NCI-H1417 (cell line): ENCODE measurements at places on chromosomes 11 and 22.

GRCh38 chr22:33542153-33542552, 378.1 kb downstream of the LARGE1 start:
- DNase-seq: no peak

- DNase-seq: no peak
Measured at GRCh38 chr11:77259641-77260040, 41.8 kb downstream of the GDPD4 start.

DNA sequence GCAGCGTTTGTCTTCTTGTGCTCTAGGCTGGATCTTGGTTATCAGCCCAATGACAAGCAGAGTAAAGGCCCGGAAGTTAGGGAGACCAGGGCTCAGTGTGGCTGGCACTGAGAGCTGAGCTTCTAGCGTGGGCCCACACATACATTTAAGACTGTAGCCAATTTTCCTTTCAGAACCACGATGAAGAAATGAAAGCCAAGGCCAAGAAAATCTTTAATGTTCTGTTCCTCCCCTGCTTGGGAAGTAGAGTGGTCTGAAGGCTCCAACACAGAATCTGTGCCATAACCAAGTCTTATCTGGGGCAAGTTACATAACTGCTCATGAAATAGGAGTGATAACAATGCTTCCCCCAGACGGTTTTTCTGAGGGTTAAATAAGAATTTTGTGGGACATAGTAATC, 4.7 kb upstream of the ST3GAL4 start:
- no peak for DNase-seq

DNA sequence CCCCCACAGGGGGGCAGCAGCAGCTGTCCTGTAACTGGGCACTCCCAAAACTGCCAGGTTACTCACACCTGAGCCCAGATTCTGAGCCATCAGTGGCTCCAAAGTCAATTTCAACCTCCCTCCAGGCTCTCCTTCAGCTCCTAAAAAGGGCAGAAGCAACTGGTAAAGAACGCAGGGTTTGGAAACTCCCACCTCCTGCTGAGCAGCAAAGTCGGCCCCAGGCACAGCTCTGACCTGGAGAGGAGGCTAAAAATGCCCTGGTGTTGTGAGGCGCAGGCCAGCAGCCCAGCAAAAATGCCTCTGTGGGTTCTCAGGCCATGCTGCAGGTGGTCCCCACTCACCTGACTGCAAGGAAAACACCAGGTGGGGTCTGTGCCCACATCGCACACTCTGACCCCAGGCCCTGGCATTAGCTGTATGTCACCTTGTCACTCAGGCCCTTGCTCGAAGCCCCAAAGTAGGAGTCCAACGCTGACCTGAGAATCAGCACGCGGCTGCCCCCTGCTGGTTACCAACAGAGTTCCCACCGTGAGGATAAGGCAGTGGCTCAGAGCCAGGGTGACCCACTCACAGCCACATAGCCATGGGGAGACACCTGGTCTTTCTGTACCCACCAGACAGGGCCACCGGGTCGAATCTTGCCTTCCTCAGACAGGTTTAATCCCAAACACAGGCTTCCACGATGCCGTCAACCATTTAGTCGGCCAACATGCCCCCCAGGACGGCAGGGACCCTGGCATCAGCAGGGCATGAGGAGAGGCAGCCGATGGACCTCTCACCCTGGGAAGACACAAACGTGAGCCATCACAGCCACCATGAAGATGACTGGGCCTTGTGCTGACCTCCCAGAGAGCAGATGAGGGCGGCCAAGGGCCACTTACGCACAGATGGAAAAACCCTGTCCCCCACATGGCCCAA, 11.1 kb downstream of the POLR3H start:
- DNase-seq: peak; percentile 3

DNA sequence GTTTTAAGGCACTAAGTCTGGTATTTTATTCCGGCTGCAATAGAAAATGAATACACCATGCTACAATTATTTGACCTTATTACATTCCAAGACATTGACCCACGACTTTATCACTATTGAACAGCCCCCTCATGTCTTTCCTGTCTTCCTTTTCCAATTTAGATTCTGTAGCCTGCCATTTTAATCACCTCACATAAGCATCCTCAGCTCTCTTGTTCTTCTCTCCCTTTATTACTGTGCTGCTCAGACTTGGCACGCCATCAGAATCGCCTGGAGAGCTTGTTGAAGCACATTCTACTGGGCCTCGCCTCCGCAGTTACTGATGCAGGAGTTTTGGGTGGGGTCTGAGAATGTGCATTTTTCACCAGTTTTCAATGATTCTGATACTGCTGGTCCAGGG, 38.7 kb upstream of the SWAP70 start:
- DNase-seq: no peak

DNA sequence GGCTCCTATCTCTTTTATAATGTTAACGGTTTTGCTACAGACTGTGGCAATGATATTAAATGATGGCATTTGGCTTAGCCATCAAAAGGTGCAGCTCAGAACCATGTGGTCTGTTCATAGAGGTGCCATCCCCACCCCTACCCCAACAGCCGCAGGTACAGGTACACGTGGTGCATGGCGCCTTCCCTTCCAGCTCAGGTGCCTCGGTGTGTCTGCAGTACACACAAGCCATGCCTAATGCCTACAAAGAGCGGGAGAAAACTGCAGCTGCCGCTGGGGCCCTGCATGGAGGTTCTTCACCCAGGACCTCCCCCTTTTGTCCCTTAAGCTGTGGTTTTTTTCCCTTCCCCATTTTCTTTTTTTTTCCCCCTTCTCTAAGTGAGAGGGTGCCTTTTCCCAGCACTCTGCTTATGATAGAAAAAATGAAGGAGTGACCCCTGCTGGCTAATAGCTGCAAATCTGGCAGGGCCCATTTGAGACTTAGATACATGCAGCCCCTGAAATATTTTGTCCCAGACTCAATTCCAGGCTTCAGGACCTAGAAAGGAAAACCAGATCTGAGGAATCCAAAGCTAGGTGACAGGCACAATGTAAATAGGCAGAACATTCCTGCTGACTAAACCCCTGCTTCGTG, 6.5 kb downstream of the OR52M1 start:
- no peak for DNase-seq

- DNase-seq: no peak
Measured at GRCh38 chr22:37018815-37019308, 385 bp downstream of the TST start.

- DNase-seq: no peak
Measured at GRCh38 chr11:29483831-29484230, 533.0 kb downstream of the KCNA4 start.

GRCh38 chr22:49370627-49371301, 456.9 kb downstream of the BRD1 start:
- no peak for DNase-seq

GRCh38 chr11:31640611-31641010, 131.0 kb downstream of the ELP4 start:
- peak; percentile 32 for DNase-seq

DNA sequence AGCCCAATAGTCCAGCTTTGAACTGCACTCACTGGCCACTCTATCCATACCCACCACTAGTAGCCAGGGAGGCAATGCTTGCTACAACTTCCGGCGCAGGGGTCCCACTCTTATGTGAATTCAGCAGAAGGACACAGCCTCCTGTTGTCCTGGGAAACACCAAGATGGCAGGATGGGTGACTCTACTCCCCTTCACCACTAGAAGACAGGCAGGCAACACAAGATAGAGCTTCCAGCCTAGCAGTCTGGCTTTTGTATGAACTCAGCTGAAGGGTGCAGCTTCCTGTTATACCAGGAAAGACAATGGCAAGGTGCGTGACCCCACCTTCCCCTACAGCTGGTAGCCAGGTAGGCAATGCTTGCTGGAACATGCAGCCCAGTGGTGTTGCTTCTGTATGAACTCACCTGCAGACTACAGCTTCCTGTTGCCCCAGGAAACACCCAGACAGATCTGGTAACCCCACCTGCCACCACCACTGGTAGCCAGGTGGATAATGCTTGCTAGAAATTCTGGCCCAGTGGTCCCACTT, 205.2 kb upstream of the KIRREL3 start:
- no peak for DNase-seq

DNA sequence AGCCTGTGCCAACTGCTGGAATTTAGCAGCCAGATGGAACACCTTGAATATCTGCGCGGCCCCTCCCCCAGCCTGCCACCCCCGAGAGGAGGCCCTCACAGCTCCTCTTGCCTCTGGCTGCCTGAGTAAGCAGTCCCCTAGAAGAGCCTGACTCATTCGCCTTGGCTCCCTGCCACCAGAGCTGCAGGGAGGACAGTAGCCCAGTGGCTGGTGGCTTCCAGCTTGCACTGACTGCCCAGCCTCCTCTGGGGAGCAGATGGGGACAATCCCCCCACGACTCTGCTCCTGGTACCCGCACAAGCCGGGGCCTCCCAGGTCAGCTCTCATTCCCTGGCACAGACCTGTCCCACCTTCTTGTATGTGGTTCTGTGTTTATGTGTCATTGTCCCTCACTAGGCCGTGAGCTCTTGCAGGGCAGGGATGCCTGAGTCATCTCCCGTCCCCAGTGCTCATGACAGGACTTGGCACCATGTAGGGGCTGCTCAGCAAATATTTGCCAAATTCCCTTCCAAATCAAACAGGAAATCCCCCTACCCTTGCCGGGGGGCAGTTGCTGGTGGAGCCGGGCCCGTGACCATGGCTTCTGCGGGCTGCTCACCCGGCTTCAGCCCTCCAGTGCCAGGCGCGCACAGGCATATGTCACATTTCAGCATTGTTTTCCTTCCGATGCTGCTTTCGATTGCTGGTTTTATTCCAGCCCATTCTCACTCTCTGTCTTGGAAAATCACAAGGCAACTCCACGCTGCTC, 43.6 kb downstream of the CACNG2 start:
- DNase-seq: peak; percentile 71

- no peak for DNase-seq
Measured at GRCh38 chr11:61688365-61689163, 8.4 kb downstream of the DAGLA start.

DNA sequence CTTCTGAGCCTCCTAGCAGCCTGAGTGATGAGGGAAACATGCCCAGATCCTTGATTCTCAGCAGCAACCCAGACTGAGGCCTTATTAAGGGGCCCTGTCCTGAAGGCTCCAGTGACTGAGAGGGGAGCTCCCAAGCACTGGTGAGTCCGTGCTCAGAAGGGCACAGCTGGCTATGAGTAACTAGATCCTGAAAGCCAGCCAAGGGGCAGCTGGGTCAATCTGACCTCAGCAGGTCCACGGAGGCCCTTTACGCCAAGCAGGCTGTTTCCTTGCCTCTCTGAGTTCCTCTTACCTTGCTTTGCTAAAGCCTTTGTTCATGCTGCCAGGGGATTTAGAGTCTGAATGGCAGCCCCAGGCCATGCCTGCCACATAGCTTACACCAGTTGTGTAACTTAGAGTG, 19.3 kb upstream of the MIEF1 start:
- no peak for DNase-seq

DNA sequence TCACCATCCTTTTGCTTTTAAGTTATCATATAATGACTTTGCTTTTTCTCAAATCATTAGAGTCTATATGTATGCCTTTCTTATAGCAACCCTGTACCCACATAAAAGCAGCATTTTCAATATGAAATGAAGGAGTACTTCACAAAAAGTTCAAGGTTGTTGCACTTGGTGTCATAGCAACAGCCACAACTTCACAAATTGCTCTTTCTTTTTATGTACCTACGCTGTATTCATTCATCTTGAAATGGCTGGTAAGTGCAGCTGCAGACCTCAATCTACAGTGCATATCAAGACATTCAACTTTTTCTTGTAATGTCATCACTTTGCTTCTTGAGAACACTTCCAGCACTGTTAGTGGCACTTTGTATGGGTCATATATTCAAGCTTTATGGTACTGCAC, 18.6 kb downstream of the CWC15 start:
- no peak for DNase-seq

- no peak for DNase-seq
Measured at GRCh38 chr22:37816543-37817180, 6.5 kb upstream of the GALR3 start.

DNA sequence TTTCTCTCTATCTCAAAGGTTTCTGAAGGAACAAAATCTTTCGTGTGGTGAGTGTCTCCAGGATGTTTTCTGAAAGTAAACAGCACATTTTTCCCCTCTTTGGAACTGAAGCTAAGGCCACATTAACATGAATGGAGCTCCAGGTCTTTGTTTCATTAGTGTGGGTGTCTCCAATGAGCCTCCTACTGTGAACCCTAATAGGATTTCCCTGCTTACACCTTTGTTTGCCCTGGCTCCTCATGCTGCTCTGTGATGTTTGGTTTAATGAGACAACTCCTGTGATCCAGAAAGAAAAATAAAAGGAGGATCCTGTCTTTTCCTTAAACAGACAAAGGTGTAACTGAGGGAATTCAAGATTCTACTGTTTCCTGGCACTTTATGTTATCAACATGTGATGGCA, 76.9 kb upstream of the SLC6A5 start:
- DNase-seq: peak; percentile 59

- no peak for DNase-seq
Measured at GRCh38 chr11:122749005-122749687, 89.2 kb upstream of the CRTAM start.

DNA sequence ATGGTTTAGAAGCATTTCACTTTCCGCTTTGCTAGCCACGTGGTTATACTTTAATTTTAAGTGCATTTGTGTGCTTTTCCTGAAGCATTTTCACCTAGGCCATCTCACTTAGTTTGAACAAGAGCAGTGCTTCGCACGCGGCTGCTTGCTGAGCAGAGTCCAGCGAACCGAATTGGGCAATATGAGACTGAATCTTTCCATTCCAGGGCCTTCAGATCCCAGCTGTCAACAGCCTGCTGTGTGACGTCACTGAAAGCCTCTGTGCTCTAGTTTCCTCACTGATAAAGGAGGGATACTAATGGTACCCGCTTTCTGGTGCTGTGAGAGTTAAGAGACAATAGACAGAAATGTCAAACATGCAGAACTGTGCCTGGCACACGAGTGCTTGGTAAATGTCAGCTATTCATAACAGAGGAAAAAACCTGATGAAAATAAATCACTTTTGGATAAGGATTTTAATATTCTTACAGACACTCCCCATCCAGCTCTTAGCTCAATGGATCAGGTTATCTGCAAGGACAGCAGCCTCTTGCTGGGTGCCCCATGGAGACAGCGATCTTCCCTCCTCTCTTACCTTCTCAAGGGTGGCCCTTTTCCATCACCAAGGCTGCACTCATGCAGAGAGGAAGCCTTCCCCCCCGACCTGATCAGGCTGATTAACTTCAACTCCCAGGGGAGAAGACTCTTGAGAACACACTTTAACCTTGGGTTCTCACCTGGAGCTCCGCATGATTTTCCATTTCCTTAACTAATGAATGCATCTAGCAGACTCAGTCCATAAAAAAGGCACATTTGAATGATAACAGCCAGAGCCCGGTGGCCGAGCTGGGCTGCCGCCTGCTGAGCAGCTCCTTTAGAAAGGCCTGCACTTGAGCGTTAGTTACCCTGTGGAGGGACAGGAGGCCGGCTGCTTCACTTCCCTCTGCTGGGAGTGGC, 3.5 kb upstream of the GLB1L3 start:
- DNase-seq: peak; percentile 89

GRCh38 chr11:65315866-65316226, 1.2 kb downstream of the CDC42EP2 start:
- peak; percentile 46 for DNase-seq

DNA sequence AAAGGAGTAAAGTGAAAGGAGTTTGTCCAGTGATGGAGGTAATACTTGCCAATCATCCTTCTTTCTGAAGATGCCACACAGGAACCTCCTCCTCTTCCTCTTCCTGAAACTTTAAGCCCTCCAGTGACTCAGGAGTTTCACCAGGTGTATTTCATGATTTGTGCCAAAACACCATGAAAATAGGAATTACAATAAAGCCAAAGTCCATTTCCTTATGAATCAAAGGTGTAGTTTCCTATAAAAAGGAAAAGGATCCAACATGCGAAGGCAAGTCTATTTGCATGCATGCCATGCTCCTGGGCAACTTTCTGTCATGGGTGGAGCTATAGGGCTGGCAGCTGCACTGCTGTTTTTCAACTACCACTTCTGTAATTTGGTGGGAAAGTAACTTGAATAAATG, 9.8 kb upstream of the POU2AF1 start:
- no peak for DNase-seq
